NCI-H526 (cell line): ENCODE measurements at places on chromosomes 7 and 10.

- no peak for DNase-seq
Observed at GRCh38 chr10:113279262-113279661, 273.6 kb upstream of the HABP2 start.

GRCh38 chr7:71868797-71869196 lies 543.3 kb downstream of the CALN1 start:
- DNase-seq: no peak

- DNase-seq: no peak
Observed at GRCh38 chr7:15396210-15397158, 165.3 kb downstream of the AGMO start.

DNA sequence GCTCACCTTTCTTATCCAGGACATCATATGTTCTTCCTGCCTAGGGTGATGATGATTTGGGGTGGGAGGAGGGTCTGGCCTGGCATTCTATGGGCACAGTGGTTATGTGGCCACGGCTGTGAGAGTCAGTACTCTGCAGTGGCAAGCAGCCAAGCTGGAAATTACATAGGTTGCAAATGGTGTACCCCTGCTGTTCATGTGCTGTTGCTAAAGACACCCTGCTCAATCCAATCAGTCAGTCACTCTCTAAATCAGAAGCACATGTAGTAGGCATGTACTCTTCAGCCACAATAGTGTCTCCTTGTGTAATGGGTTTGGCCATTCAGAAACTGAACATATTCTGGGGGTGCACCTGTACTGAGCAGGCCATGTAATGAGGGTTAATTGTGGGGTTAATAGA lies 449.1 kb upstream of the ANKRD30A start:
- DNase-seq: no peak

GRCh38 chr10:48285710-48286109 lies 11.2 kb upstream of the FRMPD2 start:
- no peak for DNase-seq

DNA sequence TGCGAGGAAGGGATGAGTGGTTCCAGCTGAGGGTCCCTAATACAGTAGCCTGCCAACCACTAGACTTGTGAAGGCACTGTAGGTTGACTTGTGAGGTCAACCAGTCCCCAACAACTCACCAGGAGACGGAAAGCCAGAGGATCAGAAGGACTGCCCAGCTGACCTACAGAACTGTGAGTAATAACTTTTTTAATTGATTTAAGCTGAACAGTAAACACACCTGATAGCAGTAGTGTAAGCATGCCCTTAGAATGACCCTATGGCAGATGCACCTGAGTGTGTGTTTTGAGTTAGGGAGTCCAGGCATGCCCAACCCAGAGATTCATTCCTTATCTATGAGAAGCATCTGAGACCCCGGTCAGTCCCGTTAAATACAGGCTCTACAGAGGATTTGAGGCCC lies 14.1 kb downstream of the PRLHR start:
- DNase-seq: no peak

GRCh38 chr7:139876622-139877283 lies 47.7 kb downstream of the TBXAS1 start:
- DNase-seq: no peak
